ENCODE measurements at places on chromosomes 2 and 18.

DNA sequence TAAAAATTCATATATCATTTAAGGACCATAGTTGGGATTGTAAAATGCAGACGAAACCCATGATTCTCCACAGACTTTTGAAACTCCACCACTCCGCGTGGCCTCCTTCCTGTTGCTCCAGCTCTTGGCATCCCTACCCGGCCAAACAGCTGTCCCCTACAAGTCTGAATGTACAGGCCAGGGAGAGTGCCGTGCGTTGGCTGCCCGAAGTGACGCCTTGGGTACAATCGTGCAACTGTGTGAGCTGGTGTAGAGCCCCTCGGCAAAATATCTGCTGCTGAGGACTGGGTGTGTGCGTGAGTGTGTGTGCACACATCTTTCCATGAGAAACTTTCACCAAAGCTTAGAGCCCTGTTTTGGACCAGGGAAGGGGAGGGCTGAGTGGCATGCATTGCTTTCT lies 43.8 kb upstream of the ZNF516 start:
- no peak for DNase-seq

GRCh38 chr2:145207884-145208283 lies 688.0 kb upstream of the ZEB2 start:
- no peak for DNase-seq

DNA sequence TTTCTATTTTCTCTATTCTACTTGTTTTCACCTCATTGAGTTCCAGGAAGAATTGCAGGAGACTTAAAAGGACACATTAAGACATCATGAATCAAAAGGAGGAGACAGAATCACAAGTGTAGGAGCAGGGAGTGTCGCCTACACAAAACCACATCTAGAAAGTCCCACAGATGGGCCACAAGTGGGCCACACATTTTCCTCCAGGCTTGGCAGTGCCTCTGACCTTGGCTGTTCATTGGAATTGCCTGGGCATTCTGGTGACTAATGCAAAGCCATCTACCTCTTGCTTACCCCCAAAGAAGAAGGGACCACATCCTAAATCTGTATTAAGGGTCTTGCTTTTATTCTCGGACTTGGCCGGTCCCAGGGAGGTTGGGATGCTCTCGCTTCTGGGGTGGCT lies 103.6 kb downstream of the KLHL29 start:
- no peak for DNase-seq

DNA sequence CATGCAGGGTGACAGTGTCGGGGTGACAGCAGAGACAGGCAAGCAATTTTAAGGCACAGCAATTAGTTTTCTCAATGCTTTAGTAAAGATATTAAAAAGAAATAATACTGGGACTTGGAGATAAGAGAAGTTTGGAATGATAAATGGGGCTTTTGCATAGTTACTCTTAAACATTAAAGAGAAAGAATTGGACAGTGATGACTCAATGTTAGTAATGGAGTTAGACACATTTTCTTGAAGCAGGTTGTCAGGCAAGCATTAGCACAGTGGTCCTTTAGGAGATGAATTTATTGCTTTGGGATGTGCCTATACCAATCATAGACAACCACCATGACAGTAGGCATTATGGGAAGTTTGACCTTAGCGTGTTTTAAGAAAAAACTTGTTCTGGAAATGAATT lies 228.3 kb upstream of the RAB12 start:
- no peak for DNase-seq

- DNase-seq: no peak
Observed at GRCh38 chr2:146123256-146123655, 1603.3 kb upstream of the ZEB2 start.

- peak; percentile 17 for DNase-seq
Observed at GRCh38 chr18:63098018-63098981, 221.3 kb downstream of the BCL2 start.

- no peak for DNase-seq
Observed at GRCh38 chr2:51528156-51528555, 496.2 kb upstream of the NRXN1 start.

- no peak for DNase-seq
Observed at GRCh38 chr2:239305222-239305575, 95.6 kb downstream of the HDAC4 start.

DNA sequence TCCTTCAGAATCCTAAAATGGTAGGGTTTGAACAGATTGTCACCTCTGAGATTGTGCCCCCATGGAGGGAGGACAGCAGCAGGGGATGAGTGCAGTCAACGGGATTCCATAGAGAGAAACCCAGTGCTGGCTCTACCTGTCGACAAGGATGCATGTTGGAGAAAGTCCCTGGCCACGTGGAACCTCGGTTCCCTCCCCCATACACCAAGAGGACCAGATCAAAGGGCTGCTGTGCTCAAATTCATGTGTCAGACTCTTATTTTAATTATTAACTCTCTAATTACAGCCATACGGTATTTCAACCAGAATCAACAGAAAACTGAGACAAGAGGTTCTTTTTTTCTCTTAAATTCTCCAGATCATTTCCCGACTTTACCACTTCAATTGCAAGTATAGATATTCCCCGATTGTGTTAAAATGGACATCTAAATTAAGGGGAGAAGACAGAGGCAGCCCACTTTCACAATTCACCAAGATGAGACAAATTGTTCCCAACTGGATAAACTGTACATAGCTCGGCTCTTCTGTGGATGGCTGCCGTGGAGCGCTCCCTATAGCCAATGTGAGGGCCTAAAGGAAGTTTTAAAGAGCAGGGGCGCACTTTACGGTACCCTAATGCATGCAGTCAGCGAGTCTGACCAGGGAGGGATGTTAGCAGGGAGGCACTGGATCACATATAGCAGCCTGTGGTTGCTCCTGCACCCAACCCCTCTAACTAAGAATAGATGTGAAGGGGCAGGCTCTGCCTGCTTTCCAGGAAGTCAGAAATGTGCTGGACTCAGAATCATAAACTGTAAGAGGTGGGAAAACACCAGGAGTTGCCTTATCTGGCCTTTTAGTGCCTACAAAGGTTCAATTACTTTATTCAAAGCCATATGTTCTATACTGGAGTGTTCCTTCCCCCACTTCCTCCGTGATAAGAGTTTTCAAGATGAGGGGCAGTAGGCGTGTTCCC lies 123.1 kb downstream of the CACNB4 start:
- no peak for DNase-seq

- DNase-seq: no peak
Observed at GRCh38 chr18:41466436-41467160, 488.4 kb upstream of the PIK3C3 start.

- no peak for DNase-seq
Observed at GRCh38 chr2:160381425-160381951, 112.1 kb downstream of the RBMS1 start.

DNA sequence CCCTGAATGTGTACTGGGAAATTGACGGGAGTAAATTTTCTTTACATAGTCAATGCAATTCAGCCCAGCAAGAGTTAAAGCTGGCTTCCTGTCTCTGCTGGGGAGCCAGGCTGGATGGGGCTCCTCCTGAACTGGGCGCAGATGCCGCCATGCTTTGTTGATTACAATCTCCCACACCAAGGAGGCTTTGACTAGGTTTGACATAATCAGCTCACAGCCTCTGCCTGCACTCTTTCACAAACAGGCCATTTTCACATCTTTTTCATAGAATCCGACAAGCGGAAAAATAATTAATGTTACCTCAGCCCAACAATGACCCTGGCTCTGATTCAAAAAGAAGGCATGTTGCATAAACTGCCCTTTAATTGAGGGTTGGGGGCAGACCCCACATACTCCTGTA lies 54.3 kb downstream of the FOXI3 start:
- no peak for DNase-seq

- DNase-seq: no peak
Observed at GRCh38 chr2:63827749-63828148, 13.9 kb upstream of the UGP2 start.

DNA sequence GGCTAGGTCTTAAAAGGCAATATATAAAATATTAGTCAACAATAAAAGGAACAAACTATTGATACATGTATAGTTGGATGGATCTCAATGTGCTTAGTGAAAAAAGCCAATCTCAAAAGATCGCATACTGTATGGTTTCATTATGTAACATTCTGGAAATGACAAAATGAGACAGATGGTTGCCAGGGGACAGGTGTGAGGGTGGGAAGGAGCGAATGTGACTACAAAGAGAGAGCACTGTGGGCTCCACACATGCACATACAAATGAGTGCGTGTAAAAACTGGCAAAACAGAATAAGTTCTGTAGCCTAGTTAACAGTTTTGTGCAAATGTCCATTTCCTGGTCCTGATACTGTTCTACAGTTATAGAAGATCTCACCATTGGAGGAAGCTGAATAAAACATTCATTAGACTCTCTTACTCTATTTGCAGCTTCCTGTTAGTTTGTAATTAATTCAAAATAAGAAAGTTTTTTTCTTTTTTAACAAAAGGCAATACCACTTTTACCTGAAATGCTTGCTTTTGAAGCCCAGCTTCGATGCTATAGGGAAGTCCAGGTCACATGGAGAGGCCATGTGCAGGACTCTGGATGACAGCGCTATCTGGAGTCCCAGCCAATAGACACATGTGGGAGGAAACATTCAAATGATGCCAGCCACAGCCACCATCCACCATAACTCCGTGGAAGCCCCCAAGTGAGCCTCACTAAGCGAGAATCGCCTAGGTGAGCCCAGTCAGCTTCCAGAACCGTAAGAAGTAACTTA lies 21.0 kb upstream of the C2orf80 start:
- DNase-seq: no peak

All from stimulated activated CD8-positive, alpha-beta memory T cell treated with anti-CD3 and anti-CD28 coated beads, Interleukin-4, amount 100 ng/mL, for 1 hour (primary cell).